SJSA1 (cell line): ENCODE measurements at places on chromosomes 4 and X. TPM values are rescaled to one million over a fixed set of nuclear protein-coding genes. Genes with fewer than 3 reads are reported as not detected.

DNA sequence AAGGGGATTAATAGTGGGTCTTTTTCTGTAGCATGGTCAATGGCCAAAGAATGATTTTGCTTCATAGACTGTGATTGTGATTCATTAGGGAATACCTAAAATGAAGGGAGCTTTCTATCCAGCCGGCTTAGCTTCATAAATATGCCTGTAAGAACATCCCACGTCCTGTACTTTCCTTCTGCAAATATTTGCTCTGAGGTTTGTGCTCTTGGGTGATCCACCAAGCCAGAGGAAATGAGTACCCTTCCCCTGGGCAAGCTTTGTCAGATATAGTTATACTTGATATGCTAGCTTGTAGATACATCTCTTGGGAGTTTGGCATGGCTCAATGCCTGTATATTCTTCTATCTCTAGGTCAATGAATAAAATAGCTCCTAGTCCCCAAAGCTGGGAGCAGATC, 28.2 kb upstream of the SPARCL1 start:
- no peaks in the 10 kb centered on the region for H3K4me1 ChIP-seq
- H3K27ac ChIP-seq = no peak overlapping the region
- no peak for DNase-seq
- no peaks in the 10 kb centered on the region for H3K36me3 ChIP-seq
- no peaks in the 10 kb centered on the region for H3K27me3 ChIP-seq

DNA sequence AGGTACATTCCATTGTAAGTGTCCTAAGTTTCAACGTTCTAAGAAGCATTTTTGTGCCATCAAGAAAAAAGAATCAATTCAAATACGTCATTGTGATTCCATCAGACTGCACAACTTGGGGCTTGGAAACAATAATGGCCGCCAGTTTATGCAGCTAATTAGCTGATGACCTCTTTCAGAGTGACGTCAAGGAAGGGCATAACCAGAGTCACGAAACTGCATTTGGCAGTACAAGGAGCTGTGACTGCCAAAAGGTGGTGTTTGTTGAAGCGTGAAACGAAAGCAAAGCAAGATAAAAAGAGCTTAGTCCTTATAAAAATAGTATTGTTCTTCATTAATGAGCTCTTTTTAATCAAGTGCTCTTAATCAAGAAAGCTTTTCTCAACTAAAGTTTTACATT, 81.1 kb upstream of the SH3RF1 start:
- no peak for DNase-seq
- H3K27ac ChIP-seq = no peak overlapping the region
- no peaks in the 10 kb centered on the region for H3K27me3 ChIP-seq
- H3K4me3 ChIP-seq = no peak overlapping the region
- H3K4me1 ChIP-seq = no peaks in the 10 kb centered on the region
- H3K36me3 ChIP-seq = no peaks in the 10 kb centered on the region

DNA sequence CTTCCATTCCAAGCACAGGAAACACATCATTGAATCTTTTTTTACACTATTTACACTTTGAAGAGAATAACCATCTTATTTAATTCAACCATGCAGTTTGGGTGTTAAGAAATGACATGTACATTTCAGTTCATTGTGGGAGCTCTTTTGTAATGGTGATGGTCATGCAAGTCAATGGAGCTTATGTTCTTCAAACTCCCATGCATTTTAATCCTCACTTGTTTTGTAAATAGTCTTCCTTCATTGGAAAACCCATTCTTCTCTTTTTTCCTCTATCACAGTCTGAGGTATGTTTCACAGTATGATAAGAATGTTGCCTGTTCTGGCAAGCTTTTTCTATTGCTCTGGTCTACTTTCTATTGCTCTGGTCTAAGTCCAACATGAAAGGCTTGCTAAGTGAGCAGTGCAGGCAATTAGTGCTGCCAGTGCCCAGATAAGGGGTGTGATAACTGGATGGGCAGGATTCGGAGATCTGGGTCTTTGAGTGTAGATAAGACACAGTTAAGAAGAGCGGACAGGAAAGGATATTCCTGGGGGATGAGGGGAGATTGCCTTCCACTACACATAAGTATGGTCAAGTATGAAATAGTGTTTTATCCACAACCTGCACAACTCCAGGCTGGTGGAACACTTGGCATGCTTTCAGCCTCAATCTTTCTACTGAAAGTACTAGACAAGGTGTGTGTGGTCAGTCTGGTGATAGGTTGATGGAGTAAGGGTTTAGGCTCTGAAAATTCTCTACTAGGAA, 17.1 kb downstream of the AFP start:
- H3K27me3 ChIP-seq = peaks cover 4% of the 10 kb centered on the region; the same call in 1 of the 2 replicates
- H3K36me3 ChIP-seq = no peaks in the 10 kb centered on the region
- H3K4me3 ChIP-seq = no peak overlapping the region
- DNase-seq = no peak
- peaks cover 11% of the 10 kb centered on the region for H3K4me1 ChIP-seq
- no peak overlapping the region for H3K27ac ChIP-seq

- no peak overlapping the region for H3K4me3 ChIP-seq
- no peak for DNase-seq
- no peaks in the 10 kb centered on the region for H3K36me3 ChIP-seq
Observed at GRCh38 chr4:53489279-53489889, 101.9 kb downstream of the LNX1 start.

- H3K36me3 ChIP-seq = no peaks in the 10 kb centered on the region
- no peak overlapping the region for H3K27ac ChIP-seq
- DNase-seq = no peak
Observed at GRCh38 chr4:28250646-28251045, 1390.0 kb downstream of the STIM2 start.

DNA sequence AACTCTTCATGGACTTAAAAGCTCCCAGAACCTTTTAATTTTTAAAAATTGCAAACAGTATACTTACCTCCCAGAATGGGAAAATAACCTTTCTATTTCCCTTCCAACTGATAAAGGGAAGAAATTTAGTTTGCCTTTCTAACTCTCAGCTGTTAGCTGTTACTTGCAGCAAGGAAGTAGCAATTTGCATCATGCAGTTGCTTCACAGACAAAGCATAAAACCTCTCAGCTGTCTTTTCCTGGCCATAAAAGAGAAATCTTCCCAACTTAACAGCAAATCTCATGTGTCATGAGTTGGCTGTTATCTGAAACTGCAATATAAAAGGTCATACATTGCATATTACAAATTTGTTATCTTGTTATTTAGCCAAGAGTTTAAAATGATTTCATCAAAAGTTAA, 18.4 kb downstream of the C4orf17 start:
- DNase-seq = no peak
- H3K27ac ChIP-seq = no peak overlapping the region
- no peak overlapping the region for H3K4me3 ChIP-seq
- no peaks in the 10 kb centered on the region for H3K27me3 ChIP-seq
- H3K4me1 ChIP-seq = no peaks in the 10 kb centered on the region
- H3K36me3 ChIP-seq = no peaks in the 10 kb centered on the region

DNA sequence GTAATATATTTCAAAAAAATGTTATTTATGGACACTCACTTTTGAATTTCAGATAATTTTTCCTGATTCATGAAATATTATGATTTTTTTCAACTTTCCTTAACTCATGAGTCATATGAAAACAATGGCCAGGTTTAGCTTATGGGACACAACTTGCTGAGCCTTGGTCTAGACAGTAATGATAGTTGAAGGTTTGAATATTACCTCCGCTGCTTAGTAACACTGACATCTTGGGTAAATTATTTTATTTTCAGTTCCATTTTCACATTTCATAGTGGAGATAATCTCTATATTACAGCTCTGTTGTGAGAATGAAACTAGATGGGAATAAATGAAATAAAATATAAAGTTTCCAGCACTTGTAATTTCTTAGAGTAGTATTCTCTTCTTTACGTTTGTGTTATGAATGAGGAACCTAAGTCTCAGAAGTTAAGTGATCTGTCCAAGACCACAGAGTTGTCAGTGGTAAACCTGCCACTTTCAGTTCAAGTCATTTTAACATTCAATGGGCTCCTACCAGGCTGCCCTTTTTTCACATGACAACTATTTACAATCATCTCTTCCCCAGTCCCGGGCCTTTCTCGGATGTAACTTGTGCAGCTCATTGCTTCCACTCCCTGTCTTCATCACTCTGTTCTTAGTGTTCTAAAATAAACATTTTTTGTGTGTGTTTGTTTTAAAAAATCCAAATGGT, 46.8 kb upstream of the GC start:
- H3K36me3 ChIP-seq = no peaks in the 10 kb centered on the region
- no peaks in the 10 kb centered on the region for H3K27me3 ChIP-seq
- DNase-seq = no peak
- no peak overlapping the region for H3K27ac ChIP-seq

- no peaks in the 10 kb centered on the region for H3K4me1 ChIP-seq
- no peaks in the 10 kb centered on the region for H3K27me3 ChIP-seq
- H3K4me3 ChIP-seq = no peak overlapping the region
- no peaks in the 10 kb centered on the region for H3K36me3 ChIP-seq
- DNase-seq = peak; percentile 34
Observed at GRCh38 chrX:40474205-40474626, 106.6 kb upstream of the ATP6AP2 start.

DNA sequence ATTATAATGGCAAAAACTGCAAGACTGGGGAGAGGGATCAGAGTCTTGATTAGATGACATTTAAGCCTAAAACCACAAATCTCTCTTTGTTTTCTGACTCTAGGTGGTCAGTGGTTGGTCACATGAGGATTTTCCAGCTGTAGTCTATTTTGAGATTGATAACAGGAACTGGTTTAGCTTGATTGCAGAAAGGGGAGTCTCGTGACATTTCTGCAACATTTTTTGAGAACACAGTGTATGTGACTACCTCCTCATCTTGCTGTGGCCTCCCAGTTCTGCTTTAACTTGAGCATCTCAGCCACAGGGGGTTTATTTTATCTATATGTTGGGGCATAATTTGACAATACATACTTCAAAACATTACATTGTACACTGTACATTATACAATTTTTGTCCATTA, 726.4 kb upstream of the MAGEB2 start:
- no peak overlapping the region for H3K27ac ChIP-seq
- no peak for DNase-seq
- no peaks in the 10 kb centered on the region for H3K4me1 ChIP-seq
- no peaks in the 10 kb centered on the region for H3K36me3 ChIP-seq

DNA sequence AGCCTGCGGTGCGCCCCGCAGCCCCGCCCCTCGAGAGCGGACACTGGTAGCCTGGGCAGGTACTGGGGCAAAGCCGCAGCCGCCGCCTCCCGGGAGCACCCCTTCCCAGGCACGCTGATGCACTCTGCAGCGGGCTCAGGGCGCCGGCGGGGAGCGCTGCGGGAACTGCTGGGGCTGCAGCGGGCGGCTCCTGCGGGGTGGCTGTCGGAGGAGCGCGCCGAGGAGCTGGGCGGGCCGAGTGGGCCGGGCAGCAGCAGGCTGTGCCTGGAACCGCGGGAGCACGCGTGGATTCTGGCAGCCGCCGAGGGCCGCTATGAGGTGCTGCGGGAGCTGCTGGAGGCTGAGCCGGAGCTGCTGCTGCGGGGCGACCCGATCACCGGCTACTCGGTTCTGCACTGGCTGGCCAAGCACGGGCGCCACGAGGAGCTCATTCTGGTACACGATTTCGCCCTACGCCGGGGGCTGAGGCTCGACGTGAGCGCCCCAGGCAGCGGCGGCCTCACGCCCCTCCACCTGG, 401 bp downstream of the SOWAHD start:
- peak overlapping the region; percentile 44 for H3K4me3 ChIP-seq
- no peak for DNase-seq
- no peaks in the 10 kb centered on the region for H3K27me3 ChIP-seq
- no peaks in the 10 kb centered on the region for H3K36me3 ChIP-seq
- H3K4me1 ChIP-seq = peaks cover 35% of the 10 kb centered on the region

GRCh38 chr4:83785891-83786290, 250.0 kb downstream of the GPAT3 start:
- peaks cover 9% of the 10 kb centered on the region for H3K4me1 ChIP-seq
- H3K27ac ChIP-seq = no peak overlapping the region
- DNase-seq = no peak

DNA sequence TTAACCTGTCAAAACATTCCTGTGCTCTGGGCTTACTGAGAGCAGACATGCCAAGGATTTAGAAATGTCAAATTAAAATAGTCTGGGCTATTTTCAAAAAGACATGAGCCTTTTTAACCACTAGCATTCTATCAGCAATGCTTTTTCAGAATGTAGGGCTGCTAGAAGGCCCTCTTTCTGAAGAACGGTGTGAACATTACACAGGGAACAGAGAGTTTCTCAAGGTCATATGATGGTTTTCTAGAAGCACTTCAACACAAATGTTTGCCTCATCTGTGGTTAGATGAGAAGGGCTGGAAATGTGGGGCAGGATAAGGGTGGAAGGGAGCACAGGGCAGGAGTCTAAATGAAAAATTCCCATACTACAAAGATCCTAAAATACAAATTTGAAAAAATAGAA, 39.3 kb downstream of the GRIA3 start:
- DNase-seq = no peak
- no peak overlapping the region for H3K27ac ChIP-seq
- no peaks in the 10 kb centered on the region for H3K36me3 ChIP-seq
- H3K4me3 ChIP-seq = no peak overlapping the region
- H3K27me3 ChIP-seq = no peaks in the 10 kb centered on the region

GAGE1 gene
- not detected in 2 replicates for total RNA-seq

SRPK3 gene
- total RNA-seq = not detected in 2 replicates

CXCL10 gene
- 0.29 TPM in 1 of 2 replicates, not detected in the other for total RNA-seq

PIGA gene
- 5.1 and 12.2 TPM in 2 replicates for total RNA-seq

XKRX gene
- 0.16 TPM in 1 of 2 replicates, not detected in the other for total RNA-seq

CXCL8 gene
- 19.7 and 26.4 TPM in 2 replicates for total RNA-seq

RAB33A gene
- total RNA-seq = 0.32 and 0.75 TPM in 2 replicates
